Vagina (tissue), 2 donors: ENCODE measurements at places on chromosomes 7 and 10. TPM values are rescaled to one million over a fixed set of nuclear protein-coding genes. Genes with fewer than 3 reads are reported as not detected.
A peak's percentile ranks its signal among the peaks of the same experiment; 100 is the strongest.

GPR85 gene
- total RNA-seq: not detected

PRRT4 gene
- 7.6 TPM for total RNA-seq

PTPN20 gene
- total RNA-seq: 1.5 TPM

OR6B1 gene
- total RNA-seq: not detected

COL28A1 gene
- total RNA-seq: 5.4 TPM

PIP gene
- 2.5 TPM for total RNA-seq

DNA sequence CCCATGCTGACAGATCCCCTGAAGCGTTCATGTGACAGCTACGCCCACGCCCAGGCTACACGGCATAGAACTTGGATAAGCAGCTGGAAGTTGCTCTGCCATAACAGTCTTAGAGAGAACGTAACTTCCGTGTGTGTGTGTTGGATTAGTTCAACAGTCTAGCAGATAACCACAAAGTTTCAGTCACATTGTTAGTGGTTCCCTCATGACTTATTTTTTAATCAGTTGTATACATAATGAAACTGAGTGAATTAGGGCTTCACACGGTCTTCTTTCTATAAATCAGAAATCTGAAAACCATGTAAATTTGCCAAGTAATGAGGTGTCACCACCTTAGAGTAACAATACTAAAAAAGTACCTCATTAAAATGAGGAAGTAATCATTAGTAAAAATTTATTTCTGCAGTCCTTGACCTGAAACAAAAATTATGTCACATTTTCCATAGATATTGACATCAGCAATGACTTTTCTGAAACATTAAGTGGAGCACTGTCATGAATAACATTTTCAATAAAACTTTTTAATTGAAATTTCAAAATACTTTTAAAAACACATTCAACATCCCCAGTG, 21.7 kb upstream of the MACC1 start:
- no peak for DNase-seq
- H3K4me1 ChIP-seq: peaks cover 7% of the 10 kb centered on the region
- H3K4me3 ChIP-seq: no peak overlapping the region
- H3K36me3 ChIP-seq: no peaks in the 10 kb centered on the region
- H3K27me3 ChIP-seq: no peaks in the 10 kb centered on the region
- H3K27ac ChIP-seq: no peak overlapping the region

- H3K4me3 ChIP-seq: no peak overlapping the region
- H3K36me3 ChIP-seq: no peaks in the 10 kb centered on the region
- H3K4me1 ChIP-seq: peaks cover 9% of the 10 kb centered on the region
- DNase-seq: no peak
- H3K27me3 ChIP-seq: no peaks in the 10 kb centered on the region
Observed at GRCh38 chr10:69636626-69637605, 6.9 kb downstream of the FAM241B start.

DNA sequence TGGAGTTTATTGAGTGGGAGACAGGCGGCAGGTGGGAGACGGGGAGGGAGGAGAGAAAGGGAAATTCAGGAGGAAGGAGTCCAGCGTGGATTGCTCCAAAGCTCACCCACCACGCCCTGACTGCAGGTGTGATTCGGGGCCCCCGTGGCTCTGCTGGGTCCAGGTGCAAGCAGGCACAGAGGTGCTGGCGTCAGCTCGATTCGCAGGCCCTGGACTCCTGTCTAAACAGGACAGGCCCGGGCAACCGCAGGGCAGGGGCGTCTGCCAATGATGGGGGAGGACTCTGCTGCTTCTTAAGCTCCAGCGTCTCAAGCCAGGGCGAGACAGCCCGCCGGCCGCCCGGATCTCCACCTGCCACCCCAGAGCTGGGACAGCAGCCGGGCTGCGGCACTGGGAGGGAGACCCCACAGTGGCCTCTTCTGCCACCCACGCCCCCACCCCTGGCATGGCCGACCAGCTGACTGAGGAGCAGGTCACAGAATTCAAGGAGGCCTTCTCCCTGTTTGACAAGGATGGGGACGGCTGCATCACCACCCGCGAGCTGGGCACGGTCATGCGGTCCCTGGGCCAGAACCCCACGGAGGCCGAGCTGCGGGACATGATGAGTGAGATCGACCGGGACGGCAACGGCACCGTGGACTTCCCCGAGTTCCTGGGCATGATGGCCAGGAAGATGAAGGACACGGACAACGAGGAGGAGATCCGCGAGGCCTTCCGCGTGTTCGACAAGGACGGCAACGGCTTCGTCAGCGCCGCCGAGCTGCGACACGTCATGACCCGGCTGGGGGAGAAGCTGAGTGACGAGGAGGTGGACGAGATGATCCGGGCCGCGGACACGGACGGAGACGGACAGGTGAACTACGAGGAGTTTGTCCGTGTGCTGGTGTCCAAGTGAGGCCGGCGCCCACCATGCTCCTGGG, at the start of gene CALML3:
CALML3 (plus strand) TSS at position 321 of the 920 bp plus-strand sequence; CDS start at position 446, 125 bp downstream.
- H3K4me1 ChIP-seq: peaks cover 7% of the 10 kb centered on the region
- H3K27ac ChIP-seq: peak within 1 kb of the TSS; percentile 47
- H3K36me3 ChIP-seq: no peaks in the 10 kb centered on the region

GRCh38 chr10:44051091-44051490, 333.8 kb downstream of the CXCL12 start:
- DNase-seq: no peak
- H3K4me1 ChIP-seq: peaks cover 31% of the 10 kb centered on the region
- no peaks in the 10 kb centered on the region for H3K36me3 ChIP-seq
- no peak overlapping the region for H3K27ac ChIP-seq
- H3K4me3 ChIP-seq: no peak overlapping the region

DNA sequence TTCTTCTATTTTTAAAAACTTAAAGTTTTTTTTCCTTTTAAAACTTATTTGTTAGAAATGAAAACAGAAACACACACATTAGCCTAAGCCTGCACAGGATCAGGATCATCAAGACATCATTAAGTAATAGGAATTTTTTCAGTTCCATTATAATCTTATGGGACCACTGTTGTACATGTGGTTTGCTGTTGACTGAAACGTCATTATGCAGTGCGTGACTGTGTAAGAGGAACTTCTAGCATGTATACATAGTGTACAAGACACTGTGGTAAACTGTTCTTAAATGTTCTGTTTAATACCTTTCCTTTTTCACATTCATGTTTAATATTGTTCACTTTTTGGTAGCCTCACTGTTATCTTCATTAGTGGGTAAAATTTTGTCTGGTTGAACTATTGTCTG, 12.1 kb downstream of the ENTPD7 start:
- H3K36me3 ChIP-seq: peaks cover 6% of the 10 kb centered on the region
- H3K4me3 ChIP-seq: no peak overlapping the region
- DNase-seq: no peak
- H3K4me1 ChIP-seq: peaks cover 10% of the 10 kb centered on the region
- H3K27ac ChIP-seq: no peak overlapping the region
- no peaks in the 10 kb centered on the region for H3K27me3 ChIP-seq

- no peak overlapping the region for H3K4me3 ChIP-seq
- H3K27ac ChIP-seq: no peak overlapping the region
- H3K27me3 ChIP-seq: no peaks in the 10 kb centered on the region
- H3K36me3 ChIP-seq: no peaks in the 10 kb centered on the region
Observed at GRCh38 chr10:110723224-110723891, 79.2 kb downstream of the RBM20 start.

DNA sequence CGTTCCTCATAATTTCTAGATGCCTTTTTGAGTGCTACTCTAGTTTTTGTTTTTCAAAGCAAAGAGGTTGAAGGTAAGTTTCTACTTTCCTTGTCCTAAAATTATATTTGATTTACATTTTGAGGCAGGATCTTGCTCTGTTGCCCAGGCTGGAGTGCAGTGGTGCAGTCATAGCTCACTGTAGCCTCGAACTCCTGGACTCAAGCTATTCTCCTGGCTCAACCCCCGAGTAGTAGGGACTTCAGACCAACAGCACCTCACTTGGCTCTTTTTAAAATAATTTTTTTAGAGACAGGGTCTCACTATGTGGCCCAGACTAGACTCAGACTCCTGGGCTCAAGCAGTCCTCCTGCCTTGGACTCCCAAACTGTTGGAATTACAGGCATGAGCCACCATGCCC, 14.8 kb downstream of the EIF4EBP2 start:
- H3K27me3 ChIP-seq: no peaks in the 10 kb centered on the region
- DNase-seq: no peak
- H3K4me3 ChIP-seq: no peak overlapping the region
- peaks cover 6% of the 10 kb centered on the region for H3K36me3 ChIP-seq

GRCh38 chr10:116364868-116365267, 40.6 kb downstream of the CCDC172 start:
- H3K27ac ChIP-seq: no peak overlapping the region
- H3K36me3 ChIP-seq: no peaks in the 10 kb centered on the region
- H3K4me3 ChIP-seq: no peak overlapping the region
- no peaks in the 10 kb centered on the region for H3K27me3 ChIP-seq

GRCh38 chr10:107611115-107611514, 446.6 kb upstream of the SORCS1 start:
- no peak for DNase-seq
- no peak overlapping the region for H3K4me3 ChIP-seq
- H3K4me1 ChIP-seq: no peaks in the 10 kb centered on the region

- peaks cover 77% of the 10 kb centered on the region for H3K4me1 ChIP-seq
- H3K4me3 ChIP-seq: no peak overlapping the region
- DNase-seq: no peak
- no peaks in the 10 kb centered on the region for H3K36me3 ChIP-seq
Observed at GRCh38 chr7:99139036-99139435, 4.9 kb downstream of the SMURF1 start.

DNA sequence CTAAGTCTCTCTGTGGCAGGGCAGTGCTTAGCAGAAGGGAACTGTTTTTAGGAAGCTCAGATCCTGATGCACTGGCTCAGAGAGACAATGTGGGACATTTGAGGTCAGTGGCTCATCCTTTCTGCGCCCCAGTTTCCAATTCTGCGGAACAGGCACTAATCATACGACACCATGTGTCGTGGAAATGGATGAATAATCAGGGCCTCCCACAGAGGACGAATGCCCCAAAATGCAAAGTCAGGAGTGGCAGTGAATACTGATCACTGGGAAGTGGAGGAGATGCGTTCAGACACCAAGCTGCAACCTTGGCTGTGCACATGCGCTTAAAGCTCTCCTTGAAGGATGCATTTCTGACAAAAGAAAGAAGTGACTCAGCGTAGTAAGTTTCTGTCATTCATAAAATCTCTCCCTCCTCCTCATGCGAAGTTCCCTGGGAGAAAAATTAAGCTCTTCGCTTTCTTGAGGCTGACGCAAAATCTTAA, 21.9 kb upstream of the ECHDC3 start:
- no peak for DNase-seq
- H3K27me3 ChIP-seq: no peaks in the 10 kb centered on the region
- no peak overlapping the region for H3K4me3 ChIP-seq
- peaks cover 9% of the 10 kb centered on the region for H3K4me1 ChIP-seq
- H3K27ac ChIP-seq: no peak overlapping the region
- H3K36me3 ChIP-seq: no peaks in the 10 kb centered on the region

DNA sequence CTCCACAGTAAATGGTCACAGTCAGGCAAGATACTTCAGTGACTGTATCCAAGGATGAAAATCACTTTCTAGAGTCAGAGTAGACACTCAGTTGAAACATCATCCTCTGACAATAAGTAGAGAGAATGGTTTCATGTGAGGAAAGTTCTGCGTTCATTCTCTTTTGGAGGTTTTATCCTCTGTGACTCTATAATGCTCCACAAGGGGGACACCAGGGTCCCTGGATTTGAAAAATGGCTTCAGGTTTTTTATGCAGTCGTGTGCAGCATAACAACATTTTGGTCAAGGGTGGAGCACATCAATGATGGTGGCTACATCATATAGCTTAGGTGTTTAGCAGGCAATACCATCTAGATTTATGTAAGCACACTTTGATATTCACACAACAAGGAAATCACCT, 40.4 kb downstream of the TMEM168 start:
- no peak for DNase-seq
- H3K27ac ChIP-seq: no peak overlapping the region
- no peaks in the 10 kb centered on the region for H3K36me3 ChIP-seq
- H3K4me3 ChIP-seq: no peak overlapping the region
- no peaks in the 10 kb centered on the region for H3K4me1 ChIP-seq

GRCh38 chr7:31122649-31123058, 70.5 kb downstream of the ADCYAP1R1 start:
- no peak overlapping the region for H3K4me3 ChIP-seq
- no peaks in the 10 kb centered on the region for H3K4me1 ChIP-seq
- H3K27me3 ChIP-seq: no peaks in the 10 kb centered on the region
- DNase-seq: peak; percentile 88
- no peaks in the 10 kb centered on the region for H3K36me3 ChIP-seq
- H3K27ac ChIP-seq: no peak overlapping the region

- no peak for DNase-seq
- H3K4me3 ChIP-seq: no peak overlapping the region
- no peaks in the 10 kb centered on the region for H3K4me1 ChIP-seq
- H3K36me3 ChIP-seq: no peaks in the 10 kb centered on the region
Observed at GRCh38 chr10:95116869-95117269, 47.6 kb upstream of the CYP2C8 start.

DNA sequence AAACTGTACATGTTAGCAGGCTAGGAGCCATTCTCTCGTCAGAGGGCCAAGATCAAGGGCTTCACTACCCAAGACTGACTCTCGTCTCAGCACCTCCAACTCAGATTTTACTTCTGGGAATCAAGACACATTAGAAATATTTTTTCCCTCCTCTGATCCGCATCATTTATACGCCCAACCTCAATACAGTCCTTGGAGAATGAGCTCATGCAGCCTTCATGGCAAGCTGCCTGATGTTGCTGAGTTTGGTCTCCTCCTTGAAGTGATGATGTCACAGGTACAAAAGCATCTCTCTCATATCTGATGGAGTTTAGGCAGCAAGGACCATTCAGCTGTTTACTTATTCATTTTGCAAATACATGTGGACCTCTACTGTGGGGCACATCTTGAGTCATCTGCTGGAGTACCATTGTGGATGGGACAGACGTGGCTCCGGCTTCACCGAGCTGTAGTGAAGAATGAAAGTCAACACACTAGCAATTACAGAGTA, 114.0 kb downstream of the BMPER start:
- no peak overlapping the region for H3K4me3 ChIP-seq
- no peak for DNase-seq
- H3K36me3 ChIP-seq: no peaks in the 10 kb centered on the region

DNA sequence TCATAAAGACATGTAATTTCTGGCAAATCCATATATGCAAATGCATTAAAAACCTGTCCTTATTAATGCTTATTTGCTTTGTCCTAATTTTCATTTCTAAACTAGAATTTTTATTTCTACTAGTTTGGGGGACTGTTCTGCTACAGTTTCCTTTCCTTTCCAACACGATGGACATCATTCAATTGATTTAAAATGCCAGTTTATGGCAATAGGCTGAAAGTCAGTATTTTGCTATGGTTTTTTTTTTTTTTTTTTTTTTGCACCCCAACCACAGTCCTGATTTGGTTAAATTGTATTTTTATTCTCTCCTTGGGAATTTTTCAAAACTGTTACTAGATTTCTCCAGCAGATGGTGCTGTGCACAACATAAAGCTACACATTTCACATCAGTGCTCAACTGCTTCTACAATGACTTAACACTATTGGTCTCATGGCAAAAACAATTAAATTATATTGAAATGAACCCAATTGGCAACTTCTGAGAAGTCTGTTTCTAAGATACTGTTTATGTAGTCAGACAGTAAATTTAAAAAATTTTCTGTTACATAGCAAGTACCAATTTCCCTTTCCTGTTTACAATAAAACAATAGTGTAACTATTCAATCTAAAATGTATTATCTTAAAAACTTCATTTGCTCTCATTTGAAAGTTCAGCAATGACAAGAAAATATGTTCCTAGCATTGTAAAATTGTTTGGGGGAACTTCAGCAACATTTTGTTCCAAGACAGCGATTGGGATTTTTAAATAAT, 193.8 kb upstream of the CCDC6 start:
- no peak overlapping the region for H3K27ac ChIP-seq
- H3K27me3 ChIP-seq: no peaks in the 10 kb centered on the region
- H3K4me1 ChIP-seq: no peaks in the 10 kb centered on the region
- no peak for DNase-seq
- no peak overlapping the region for H3K4me3 ChIP-seq

- no peaks in the 10 kb centered on the region for H3K36me3 ChIP-seq
- no peaks in the 10 kb centered on the region for H3K27me3 ChIP-seq
- no peak overlapping the region for H3K4me3 ChIP-seq
- DNase-seq: no peak
- peaks cover 1% of the 10 kb centered on the region for H3K4me1 ChIP-seq
Observed at GRCh38 chr10:48460182-48460581, 144.7 kb downstream of the ARHGAP22 start.
